ENCODE measurements at places on chromosomes 16 and 17.

DNA sequence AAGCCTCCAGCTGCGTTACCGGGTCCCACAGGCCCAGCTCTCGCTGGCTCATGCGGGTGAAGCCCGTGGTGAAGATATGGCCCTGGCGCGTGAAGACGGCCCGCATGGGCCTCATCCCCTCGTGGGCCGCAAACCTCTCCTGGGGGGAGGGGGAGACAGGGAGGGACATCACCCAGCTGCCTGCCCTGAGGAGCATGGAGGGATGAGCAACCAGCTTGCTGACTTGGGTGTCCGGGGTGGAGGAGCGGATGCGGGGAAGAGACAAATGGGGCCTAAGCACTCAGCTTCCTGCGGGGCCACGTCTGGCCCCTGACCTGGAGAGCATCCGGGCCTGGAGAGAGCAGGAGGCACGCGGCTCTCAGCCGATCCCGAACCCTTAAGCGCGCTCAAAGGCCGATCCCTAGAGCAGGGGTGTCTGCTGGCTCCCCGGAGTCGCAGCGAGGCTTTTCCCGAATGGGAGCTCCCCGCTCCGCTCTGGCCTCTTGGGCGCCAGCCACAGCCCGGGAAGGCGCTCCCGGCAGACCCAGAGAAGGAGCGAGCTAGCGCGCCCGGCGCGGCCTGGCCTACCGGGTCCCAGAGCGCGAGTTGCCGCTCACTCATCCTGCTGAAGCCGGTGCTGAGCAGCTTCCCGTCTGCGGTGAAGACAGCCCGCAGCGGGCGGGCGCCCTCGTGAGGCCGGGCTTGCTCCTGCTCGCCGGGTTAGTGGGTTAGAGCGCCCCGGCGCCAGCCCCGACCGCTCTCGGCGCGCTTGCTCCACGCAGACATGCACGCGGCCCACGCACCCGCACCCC lies 5.0 kb downstream of the CORO6 start:
- no peak for DNase-seq

DNA sequence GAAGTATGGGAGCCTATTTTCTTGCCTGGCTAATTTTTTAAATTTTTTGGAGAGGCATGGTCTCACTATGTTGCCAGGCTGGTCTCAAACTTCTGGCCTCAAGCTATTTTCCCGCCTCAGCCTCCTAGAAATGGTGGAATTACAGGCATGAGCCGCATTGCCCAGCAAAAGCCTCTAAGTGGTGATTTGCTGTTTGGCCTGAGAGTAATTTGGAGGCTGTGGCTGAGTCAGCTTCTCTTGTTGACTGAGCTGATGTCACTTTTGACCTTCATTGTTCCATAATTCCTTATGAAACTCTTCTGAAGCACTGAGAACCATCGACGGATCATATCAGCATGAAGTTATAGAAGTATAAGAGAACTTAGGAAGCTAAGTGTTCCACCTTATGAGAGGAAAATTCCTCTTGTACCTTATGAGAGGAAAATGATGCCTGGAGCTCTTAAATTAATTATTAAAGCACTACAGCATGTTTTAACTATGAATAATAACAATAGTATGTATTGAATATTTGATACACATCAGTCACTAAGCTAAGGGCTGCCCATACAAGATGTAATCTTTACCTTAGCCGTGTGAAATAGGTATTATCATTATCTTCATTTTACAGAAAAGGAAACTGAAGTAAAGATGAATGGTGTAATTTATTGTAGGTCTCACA lies 220.8 kb upstream of the MON1B start:
- no peak for DNase-seq

GRCh38 chr17:80573701-80574100 lies 29.1 kb downstream of the RPTOR start:
- no peak for DNase-seq

GRCh38 chr17:47776330-47777197 lies 43.5 kb downstream of the TBX21 start:
- no peak for DNase-seq

GRCh38 chr16:89695086-89695874 lies 6.2 kb downstream of the SPATA2L start:
- DNase-seq: no peak

DNA sequence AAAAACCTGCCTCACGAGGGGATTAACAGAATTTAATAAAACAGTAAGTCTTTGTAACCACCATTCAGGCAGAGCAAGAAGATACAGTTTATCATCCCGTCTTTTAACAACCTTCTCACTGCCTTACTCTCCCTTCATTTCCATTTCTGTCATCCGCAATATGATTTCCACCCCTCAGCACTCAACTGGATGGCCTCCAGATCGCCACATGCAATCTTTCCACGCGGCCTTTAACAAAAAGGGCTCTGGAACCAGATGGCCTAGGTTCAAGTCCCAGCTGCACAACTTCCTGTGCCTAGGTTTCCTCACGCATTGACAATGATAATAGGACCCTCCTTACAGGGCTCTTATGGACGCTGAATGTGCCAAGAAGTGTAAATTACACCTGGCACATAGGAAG lies 103.6 kb downstream of the GAS7 start:
- DNase-seq: no peak

Measured in thoracic aorta (tissue), 2 donors.